ENCODE measurements at places on chromosomes 1 and 21. TPM values are rescaled to one million over a fixed set of nuclear protein-coding genes. Genes with fewer than 3 reads are reported as not detected.

Gene AADACL3
- not detected for total RNA-seq

Gene ACOT11
- 2.0 TPM for total RNA-seq

Gene RGSL1
- not detected for total RNA-seq

Gene CRYZ
- total RNA-seq, result 26.7 TPM

Gene FAM72D
- 25.9 TPM for total RNA-seq

Gene CPTP
- total RNA-seq, result 9.9 TPM

Gene RSPO1
- not detected for total RNA-seq

Gene PPFIA4
- total RNA-seq, result 56.4 TPM

Gene ANGPTL7
- total RNA-seq, result not detected

- no peaks in the 10 kb centered on the region for H3K4me1 ChIP-seq
- peaks cover 7% of the 10 kb centered on the region for H3K27me3 ChIP-seq
- peaks cover 3% of the 10 kb centered on the region for H3K36me3 ChIP-seq
Observed at GRCh38 chr1:115575661-115576060, 66.1 kb upstream of the VANGL1 start.

GRCh38 chr1:228986093-228986904, 251.0 kb downstream of the RHOU start:
- H3K4me3 ChIP-seq, result no peak overlapping the region
- DNase-seq, result no peak
- no peaks in the 10 kb centered on the region for H3K36me3 ChIP-seq
- H3K27me3 ChIP-seq, result no peaks in the 10 kb centered on the region
- H3K27ac ChIP-seq, result no peak overlapping the region

DNA sequence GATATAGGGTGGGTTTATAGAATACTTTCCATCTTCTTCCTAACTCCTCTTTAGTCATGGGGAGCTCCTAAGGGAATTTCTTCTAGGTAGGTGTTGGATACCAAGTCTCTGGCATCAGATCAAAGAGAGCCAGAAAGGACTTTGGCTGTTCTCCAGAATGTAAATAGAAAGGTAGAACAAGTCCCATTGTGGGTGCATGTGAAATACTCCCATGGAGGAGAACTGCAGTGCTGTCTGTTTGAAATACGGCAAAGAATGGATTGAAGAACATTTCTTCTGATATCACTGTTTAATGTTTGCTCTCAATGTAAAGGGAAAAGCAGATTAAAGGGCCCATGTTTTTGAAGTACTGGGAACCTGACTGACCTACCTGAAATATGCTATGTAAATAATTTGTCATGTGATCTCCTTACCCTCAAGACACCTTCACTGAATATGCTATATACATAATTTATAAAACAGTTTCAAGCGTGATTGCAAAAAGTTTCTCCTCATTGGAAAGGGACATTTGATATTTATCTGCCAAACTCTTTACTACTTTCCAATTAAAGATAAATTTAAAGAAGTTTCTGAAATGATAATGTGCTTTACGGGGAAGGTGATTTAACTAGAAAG, 65.9 kb downstream of the LAMC1 start:
- no peak overlapping the region for H3K4me3 ChIP-seq
- no peak for DNase-seq
- H3K27ac ChIP-seq, result no peak overlapping the region
- peaks cover 14% of the 10 kb centered on the region for H3K27me3 ChIP-seq

DNA sequence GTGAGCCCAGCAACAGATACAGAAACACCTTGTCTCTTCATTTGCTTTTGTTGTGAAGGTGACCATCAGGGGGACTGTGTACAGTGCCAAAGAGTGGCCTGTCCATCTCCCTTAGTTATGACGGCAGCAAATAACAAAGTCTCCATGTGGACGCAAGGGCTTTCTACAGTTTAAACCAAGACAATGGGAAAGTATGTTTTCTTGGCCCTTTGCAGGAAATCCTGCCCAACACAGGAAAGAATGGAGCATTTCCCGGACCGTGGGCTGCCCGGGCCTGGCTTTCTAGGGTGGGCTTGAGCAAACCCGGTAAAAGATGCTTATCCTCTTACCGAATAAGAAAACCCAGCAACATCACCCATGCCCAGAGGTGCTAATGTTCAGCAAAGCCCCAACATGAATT, 87.3 kb downstream of the ZBTB18 start:
- no peak overlapping the region for H3K27ac ChIP-seq
- peaks cover 10% of the 10 kb centered on the region for H3K4me1 ChIP-seq
- DNase-seq, result no peak
- H3K27me3 ChIP-seq, result peaks cover 7% of the 10 kb centered on the region

DNA sequence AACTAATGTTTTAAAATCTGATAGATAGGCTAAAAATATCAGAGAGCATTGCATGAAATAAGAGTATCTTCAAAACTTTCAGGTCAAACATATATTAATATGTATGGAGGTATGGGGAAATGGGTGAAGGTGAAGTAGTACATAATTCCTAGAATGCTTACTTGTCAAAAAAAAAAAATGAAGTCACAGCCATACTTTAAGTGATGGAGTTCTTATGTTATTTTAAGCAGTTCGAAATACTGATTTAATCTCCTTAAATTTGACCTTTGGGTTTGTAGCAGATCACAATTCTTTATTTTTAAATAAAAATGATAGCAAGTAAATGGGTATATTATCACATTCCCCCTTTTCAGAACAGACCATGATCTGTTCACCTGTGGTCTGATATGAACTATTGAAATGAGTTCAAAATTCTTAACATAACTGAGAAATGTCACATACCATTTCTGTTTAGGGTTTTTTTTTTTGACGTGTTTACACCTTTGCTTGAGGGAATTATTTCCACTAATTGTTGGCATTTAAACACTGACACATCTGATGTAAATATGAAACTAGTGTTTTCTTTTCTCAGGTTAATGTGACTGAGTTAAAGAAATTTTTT, 220.2 kb downstream of the GREM2 start:
- no peak for DNase-seq
- no peaks in the 10 kb centered on the region for H3K36me3 ChIP-seq
- H3K4me1 ChIP-seq, result no peaks in the 10 kb centered on the region
- no peak overlapping the region for H3K27ac ChIP-seq
- H3K27me3 ChIP-seq, result no peaks in the 10 kb centered on the region

DNA sequence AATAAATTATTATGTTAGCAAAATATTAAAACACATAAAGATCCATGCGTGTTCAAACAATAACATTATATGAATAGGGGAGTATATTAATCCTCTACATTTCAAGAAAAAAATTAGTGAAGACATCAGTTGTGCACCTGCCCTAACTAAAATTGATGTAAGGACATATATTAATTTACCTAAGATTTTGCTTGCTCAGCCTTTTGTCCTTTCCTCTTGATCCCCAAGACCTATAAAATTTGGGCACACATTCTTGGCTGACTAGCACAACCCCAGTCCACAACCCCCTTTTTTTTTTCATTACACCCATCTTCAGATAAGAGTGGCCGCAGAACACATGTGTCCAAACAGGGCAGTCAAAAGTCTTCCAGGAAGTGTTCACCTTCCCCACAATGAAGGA, 6.6 kb downstream of the KRTAP21-2 start:
- no peak for DNase-seq
- no peak overlapping the region for H3K27ac ChIP-seq
- peaks cover 17% of the 10 kb centered on the region for H3K27me3 ChIP-seq
- no peak overlapping the region for H3K4me3 ChIP-seq

DNA sequence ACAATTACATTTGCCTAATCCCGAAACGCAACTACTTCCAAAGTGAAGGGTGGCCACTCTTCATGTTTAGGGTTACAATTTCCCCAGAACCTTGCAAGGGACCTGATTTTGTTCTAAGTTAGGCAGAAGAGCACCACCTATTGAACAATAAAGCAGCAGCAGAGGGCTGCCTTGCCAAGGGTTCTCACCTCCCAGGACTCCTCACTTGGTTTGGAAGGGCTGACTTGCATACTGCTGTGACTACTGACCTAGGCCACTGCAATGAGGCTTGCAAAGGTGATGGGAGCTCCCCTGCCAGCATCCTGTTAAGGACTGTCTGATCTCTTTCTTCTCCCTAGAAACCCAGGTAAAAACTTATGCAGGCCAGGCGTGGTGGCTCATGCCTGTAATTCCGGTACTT, 14.2 kb downstream of the MTOR start:
- no peaks in the 10 kb centered on the region for H3K27me3 ChIP-seq
- H3K27ac ChIP-seq, result no peak overlapping the region
- H3K4me3 ChIP-seq, result no peak overlapping the region
- DNase-seq, result no peak

- no peak overlapping the region for H3K4me3 ChIP-seq
- no peak for DNase-seq
- no peaks in the 10 kb centered on the region for H3K27me3 ChIP-seq
- peaks cover 2% of the 10 kb centered on the region for H3K36me3 ChIP-seq
- H3K4me1 ChIP-seq, result peaks cover 35% of the 10 kb centered on the region
- H3K27ac ChIP-seq, result peak overlapping the region; percentile 55
Observed at GRCh38 chr1:174957829-174958228, 41.9 kb upstream of the CACYBP start.

- H3K36me3 ChIP-seq, result no peaks in the 10 kb centered on the region
- H3K27me3 ChIP-seq, result peaks cover 2% of the 10 kb centered on the region
- DNase-seq, result no peak
- H3K4me3 ChIP-seq, result no peak overlapping the region
- H3K4me1 ChIP-seq, result no peaks in the 10 kb centered on the region
Observed at GRCh38 chr1:29541631-29542030, 305.3 kb downstream of the PTPRU start.

- H3K36me3 ChIP-seq, result no peaks in the 10 kb centered on the region
- H3K27ac ChIP-seq, result no peak overlapping the region
- peaks cover 14% of the 10 kb centered on the region for H3K4me1 ChIP-seq
Observed at GRCh38 chr1:20486457-20487235, 636 bp upstream of the CAMK2N1 start.

- peak; percentile 19 for DNase-seq
- H3K27ac ChIP-seq, result no peak overlapping the region
- peaks cover 2% of the 10 kb centered on the region for H3K27me3 ChIP-seq
- H3K4me3 ChIP-seq, result no peak overlapping the region
- no peaks in the 10 kb centered on the region for H3K4me1 ChIP-seq
Observed at GRCh38 chr21:28522014-28522799, 470.5 kb downstream of the LTN1 start.

- H3K27me3 ChIP-seq, result no peaks in the 10 kb centered on the region
- H3K27ac ChIP-seq, result no peak overlapping the region
- no peak overlapping the region for H3K4me3 ChIP-seq
Observed at GRCh38 chr1:34842073-34842472, 17.5 kb downstream of the SMIM12 start.

- no peak for DNase-seq
- no peak overlapping the region for H3K4me3 ChIP-seq
- H3K27ac ChIP-seq, result no peak overlapping the region
- no peaks in the 10 kb centered on the region for H3K36me3 ChIP-seq
- H3K27me3 ChIP-seq, result peaks cover 2% of the 10 kb centered on the region
Observed at GRCh38 chr1:18962121-18962721, 5.7 kb upstream of the IFFO2 start.

DNA sequence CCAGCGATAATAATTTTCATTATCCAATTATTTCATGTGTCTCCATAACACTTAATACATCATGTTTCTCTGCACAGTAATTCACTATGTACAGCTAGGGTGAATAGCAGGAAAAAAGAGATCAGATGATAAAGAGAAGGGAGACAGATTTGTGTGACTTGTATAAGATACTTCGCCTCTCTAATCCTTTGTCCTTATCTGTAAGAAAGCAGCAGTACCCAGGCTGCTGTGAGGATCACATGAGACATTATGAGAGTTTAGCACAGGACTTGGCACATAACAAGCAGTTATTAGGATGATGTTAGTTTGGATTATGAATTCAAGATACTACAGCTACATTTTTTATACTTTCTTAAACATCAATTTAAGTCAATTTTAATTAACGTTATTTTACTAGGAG, 6.3 kb downstream of the ERG start:
- H3K36me3 ChIP-seq, result no peaks in the 10 kb centered on the region
- H3K4me1 ChIP-seq, result no peaks in the 10 kb centered on the region
- H3K27me3 ChIP-seq, result peaks cover 30% of the 10 kb centered on the region
- no peak overlapping the region for H3K4me3 ChIP-seq

- no peaks in the 10 kb centered on the region for H3K27me3 ChIP-seq
- H3K27ac ChIP-seq, result peak overlapping the region; percentile 80
- DNase-seq, result peak; percentile 30
- H3K36me3 ChIP-seq, result no peaks in the 10 kb centered on the region
Observed at GRCh38 chr1:91876781-91877573, 9.0 kb downstream of the TGFBR3 start.

All from activated CD4-positive, alpha-beta T cell treated with anti-CD3 and anti-CD28 coated beads for 36 hours (primary cell).